Stimulated activated CD8-positive, alpha-beta memory T cell treated with anti-CD3 and anti-CD28 coated beads, Interleukin-4, amount 100 ng/mL, for 48 hours (primary cell): ENCODE measurements at places on chromosomes 16 and 17.

DNA sequence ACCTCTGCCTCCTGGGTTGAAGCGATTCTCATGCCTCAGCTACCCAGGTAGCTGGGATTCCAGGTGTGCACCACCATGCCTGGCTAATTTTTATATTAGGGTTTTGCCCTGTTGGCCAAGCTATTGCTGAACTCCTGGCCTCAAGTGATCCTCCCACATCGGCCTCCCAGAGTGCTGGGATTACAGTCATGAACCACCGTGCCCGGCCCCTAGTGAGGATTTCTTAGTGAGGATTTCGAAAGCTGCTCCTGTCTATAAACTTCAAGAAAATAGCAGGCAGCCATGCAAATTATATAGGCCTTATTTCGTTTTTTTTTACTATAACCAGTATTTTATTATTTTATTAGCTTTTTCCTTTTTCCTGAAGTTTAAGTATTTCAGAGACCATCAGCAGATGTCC lies 41.6 kb downstream of the EPN2 start:
- no peak for DNase-seq

GRCh38 chr16:14056970-14057369 lies 14.1 kb upstream of the MRTFB start:
- no peak for DNase-seq

DNA sequence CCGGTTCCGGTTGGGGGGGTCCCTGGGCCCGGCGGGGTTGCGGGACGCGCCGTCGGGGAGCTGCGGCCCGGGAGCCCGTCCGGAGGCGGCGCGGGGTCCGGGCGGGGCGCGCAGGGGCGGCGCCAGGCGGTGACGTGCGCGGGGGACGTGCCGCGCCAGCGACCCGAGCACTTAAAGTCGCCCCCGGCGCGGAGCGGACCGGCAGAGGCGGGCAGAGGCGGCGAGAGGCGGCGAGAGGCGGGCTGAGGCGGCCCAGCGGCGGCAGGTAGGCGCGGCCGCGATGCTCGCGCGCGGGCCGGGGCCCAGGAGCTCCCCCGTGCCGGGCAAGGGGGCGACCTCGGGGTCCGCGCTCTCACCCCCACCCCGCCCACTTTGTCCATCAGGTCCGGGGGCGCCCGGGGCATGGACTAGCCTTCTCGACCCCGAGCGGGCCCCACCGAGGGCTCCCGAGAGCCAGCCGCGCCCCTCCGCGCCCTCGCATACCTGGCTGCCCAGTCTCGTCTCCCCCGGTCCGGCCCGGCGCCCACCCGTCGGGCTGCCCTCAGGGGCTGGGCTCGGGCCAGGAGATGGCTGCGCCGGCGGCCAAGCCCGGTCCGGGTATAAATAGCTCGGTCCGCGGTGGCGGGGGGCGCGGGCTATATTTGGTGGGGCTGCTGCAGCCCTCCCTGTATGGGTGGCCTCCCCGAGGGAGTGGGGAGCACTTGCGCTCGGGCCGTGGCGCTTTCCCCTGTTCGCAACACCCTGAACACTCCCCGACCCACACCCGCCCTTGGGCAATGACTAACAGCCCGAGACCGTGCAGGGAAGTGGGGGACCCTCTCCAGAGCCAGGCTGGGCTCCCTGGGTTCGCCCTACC lies at the start of gene SLC16A3:
SLC16A3 (plus strand) TSS at position 201 of the 856 bp plus-strand sequence. CDS start 6,967 bp downstream, outside the sequence.
- peak; percentile 74 for DNase-seq

GRCh38 chr17:77579682-77580081 lies 378.8 kb upstream of the TNRC6C start:
- DNase-seq: no peak

DNA sequence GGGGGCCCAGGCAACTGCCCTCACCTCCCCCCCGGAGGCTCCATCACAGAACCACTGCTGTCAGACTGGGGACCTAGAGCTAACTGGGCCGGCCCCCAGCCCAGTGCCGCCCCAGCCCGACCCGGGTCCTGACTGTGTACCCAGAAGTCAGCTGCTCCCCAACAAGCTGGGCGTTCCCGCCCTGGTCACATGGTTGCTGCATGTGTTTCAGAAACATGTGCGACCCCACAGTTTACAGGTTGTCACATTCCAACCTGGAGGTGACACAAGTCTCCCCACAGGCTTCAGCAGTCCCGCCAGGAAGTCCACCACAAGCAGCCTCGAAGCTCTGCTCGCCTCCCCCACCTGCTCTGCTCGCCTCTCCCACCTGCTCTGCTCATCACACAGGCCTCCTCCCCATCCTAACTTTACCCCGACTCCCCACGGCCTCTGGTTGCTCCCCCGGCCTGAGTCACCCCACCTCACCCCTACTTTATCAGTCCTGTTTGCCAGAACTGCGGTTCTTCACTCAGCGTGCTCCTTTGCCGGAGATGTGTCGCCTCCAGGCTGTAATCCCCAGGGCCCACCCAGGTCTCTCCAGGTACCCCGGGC lies 968 bp downstream of the MRPL28 start:
- DNase-seq: no peak

DNA sequence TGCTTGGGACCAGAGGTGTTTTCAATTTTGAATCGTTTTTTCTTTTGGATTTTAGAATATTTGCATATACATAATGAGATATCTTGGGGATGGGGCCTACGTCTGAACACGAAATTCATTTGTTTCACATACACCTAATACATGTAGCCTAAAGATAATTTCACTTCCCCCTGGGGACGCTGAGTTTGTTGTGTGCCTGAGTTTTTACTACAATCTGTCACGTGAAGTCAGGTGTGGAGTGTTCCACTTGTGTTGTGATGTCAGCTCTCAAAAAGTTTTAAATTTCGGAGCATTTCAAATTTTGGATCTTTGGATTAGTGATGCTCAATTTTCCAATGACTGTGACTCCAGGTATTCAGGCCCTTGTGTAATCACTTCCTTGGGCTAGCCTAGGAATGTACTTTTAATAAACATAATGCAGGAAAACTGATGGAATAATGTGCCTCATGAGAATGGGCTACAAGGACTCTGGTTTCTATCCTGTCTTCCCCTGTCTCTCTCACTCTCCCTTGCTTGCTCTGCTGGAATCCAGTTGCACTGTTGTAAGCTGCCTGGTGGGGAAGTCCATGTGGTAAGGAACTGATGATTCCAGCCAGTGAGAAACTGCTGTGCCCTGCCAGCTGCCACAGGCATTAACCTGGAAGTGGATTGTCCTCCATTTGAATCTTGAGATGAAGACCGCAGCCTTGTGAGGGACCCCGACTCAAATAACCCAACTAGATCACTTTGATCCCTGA lies 403.8 kb downstream of the SHISA9 start:
- DNase-seq: no peak

GRCh38 chr17:49061524-49061943 lies 64.3 kb downstream of the IGF2BP1 start:
- no peak for DNase-seq

- DNase-seq: no peak
Measured at GRCh38 chr16:67645397-67646121, 615 bp downstream of the CARMIL2 start.

DNA sequence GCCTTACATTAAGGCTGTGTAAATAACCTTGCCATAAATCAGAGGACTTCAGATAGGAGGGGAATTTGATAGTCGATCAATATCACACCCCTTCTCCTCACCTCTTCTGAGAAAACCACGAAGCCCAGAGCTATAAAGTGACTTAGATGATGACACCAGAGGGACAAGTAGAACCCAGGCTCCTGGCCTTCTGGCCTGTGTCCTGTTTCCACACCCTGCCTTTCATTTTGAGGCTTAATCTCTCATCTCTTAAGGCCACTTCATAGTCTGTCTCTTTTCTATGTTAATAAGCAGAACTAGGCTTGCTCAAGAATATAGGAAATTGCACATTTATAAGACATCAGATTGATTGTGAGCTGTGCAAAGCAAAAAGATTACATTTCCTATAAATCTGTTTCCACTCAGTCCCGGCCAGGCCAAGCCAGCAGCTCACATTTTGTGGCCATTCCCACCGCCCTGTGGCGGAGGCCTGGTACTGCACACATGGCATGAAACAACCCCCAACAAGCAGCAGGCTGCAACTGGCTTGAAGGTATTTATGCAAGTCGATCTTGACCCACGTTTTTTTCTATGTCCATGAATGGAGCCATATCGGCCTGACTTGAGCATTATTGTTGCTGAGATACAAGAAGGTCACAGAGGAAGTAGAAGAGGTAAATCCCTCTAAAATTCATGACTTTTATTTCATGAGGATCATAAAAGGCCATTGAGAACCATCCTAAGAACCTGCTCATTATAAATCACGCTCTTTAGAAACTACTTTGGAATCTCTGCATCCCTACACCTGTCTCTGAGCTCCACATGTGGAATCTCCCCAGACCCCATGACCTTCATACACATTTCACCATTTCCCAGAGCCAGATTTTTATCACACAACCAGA lies 93.7 kb downstream of the PMP22 start:
- DNase-seq: peak; percentile 56

DNA sequence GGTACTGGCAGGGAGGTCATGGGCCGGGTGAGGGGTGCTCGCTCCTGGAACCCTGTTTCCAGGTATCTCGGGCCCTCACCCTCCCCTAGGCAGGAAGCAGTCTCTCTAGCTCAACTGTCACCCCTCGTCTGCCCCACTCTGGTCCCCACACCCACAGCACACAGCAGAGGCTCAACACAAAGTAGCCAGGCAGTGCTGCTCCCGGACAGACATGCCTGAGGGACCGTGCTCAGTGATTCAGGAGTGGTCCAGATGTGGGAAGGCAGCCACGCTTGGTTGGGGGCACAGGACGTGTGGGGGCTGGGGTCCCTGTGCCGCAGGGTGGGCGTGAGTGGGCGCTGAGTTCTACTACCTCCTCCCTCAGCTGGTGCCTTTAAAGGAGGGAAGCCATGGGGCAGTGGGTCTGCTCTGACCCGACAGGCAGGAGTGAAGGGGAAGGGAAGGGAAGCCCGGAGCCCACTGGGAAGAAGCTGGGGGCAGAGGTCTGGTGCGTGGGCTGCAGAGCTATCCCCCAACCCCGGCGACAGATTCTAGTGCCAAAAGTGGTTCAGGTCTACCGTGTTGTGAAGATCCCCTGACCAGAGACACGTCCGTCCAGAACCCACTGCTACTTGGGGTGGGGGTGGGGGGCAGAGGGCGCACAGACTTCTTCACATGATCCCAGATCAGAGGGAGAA lies 11.8 kb downstream of the SLC16A3 start:
- no peak for DNase-seq

DNA sequence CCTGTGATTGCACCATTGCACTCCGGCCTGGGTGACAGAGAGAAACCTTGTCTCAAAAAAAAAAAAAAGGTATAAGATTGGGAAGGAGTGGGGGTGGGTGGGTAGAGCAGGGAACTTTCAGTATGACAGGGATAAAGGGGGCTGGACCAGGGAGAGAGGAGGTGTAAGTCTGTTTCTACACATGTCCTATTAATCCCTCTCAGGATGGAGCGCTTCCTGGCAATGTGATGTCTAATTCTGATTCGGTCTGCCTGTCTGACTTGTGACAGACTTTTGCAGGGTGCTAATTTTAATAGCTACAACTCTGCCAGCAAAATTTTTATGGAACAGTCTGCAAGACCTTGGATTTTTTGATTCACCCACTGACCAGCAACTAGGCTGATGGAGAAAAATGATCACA lies 53.8 kb upstream of the SLC25A19 start:
- DNase-seq: no peak
